Activated naive CD4-positive, alpha-beta T cell treated with anti-CD3 and anti-CD28 coated beads for 36 hours (primary cell): ENCODE measurements at places on chromosomes 12 and 14.

DNA sequence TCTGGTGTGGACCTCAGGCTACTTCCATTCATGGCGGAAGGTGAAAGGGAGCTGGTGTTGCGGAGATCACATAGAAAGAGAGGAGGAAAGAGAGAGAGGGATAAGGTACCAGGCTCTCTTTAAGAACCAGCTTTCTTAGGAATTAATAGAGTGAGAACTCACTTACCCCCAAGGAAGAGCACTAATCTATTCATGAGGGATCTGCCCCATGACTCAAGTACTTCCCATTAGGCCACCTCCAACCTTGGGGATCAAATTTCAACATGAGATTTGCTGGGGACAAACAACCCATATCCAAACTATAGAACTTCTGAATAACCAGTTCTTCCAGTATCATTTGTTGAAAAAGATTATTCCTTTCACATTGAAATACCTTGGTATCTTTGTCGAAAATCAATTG lies 34.0 kb upstream of the C2CD5 start:
- no peak for DNase-seq

DNA sequence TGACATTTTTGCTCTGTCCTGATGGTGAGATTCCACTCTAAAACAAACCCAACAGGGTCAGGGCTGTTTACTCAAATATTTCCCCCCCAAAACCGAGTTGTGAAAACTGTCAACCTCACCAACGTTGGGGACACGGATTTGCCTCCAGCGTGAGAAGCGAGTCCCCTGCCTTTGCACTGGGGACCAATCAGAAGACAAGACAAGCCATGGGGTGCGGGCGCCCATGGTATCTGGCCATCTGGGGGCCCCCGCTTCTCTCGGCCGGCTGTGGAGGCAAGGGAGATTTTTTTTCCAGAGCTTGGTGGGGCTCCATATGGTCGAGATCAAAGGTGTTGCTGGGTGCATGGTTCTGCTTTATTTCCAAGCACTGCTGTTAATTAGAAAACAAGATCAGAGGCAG lies 272.1 kb downstream of the BCL11B start:
- no peak for DNase-seq

GRCh38 chr14:69683971-69684370 lies 72.6 kb downstream of the SUSD6 start:
- no peak for DNase-seq

DNA sequence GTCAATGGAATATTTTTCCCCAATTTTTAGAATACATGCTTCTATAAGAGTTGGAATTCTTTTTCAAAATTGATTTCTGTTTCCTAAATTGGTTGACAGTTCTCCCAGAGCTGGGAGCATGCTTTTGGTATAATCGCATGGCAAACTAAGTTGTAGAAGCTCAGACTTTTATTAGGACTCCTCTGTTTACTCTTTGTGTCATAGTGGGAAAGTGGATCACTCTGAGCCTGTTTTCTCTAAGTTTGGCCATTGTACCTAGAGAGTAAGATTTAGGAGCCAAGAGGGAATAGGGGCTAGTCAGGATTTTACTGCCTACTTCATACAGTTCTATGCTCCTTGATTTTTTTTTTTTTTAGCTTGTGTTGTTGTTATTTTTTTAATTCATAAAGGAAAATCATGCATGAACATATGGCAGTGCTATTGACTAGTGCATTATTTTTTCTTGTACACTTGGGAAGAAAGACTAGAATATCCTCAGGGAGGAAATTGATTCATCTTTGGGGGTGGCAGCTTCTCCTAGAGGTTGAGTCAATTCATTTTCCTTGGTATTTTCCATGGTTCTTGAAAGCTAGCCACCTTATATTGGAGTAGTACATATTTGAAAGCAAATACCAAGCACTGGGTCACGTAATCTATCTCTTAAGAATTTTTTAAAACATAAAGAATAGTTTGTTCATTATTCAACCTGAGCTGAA lies 77.7 kb upstream of the TRAF3 start:
- no peak for DNase-seq

DNA sequence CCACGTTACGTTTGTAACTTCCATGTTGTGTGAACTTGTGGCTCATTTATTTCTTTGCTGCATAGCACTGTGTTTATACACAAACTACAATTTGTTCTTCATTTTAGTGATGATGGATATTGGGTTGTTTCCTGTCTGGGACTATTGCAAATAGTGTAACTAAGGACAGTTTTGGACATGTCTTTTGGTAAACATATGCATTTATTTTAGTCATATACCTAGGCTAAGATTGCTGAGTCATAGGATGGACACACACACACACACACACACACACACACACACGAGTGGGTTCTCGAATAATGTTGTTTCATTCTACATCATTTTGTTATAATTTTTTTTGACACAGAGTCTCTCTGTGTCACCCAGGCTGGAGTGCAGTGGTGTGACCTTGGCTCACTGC lies 123.5 kb upstream of the CAND1 start:
- DNase-seq = no peak

DNA sequence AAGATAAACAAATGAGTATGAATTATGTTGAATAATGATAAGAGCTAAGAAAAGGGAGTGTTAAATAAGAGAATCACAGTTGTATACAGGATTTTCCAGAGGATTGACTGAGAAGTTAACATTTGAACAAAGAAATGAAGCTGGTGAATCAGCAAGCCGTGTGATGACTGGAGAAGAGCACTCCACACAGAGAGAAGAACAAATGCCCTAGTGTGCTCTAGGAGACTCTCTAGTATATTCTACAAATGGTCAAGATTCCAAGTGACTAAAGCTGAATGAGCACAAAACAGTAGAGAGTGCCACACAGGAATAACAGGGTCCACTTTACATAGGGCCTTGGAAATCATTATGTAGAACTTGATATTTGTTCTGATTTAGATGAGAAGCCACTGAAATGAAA lies 587.1 kb upstream of the ATXN7L3B start:
- DNase-seq = no peak

GRCh38 chr14:87644689-87645088 lies 348.3 kb downstream of the GALC start:
- DNase-seq = no peak

DNA sequence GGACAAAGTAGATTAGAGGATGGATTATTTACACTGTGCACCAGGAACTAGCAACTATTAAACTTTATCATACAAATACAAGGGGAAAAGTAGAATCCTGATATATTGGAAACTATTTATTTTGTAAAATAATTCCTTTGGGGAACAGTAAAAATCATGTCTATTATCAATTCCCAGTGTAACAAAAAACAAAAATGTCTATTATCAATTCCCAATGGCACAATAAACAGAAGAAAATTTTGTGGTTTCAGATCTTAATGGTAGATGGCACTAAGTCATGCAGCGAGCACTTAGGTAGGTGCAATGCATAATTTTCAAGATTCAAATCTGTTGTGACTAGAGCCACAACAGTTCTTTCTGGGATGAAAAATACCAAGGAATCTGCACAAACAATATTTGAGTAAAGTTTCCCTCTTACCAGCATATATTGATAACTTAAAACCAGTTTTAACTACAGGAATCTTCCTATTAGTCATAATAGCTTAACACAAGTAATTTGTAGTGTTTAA lies 13.7 kb downstream of the CFL2 start:
- DNase-seq = no peak

- DNase-seq = peak; percentile 89
Measured at GRCh38 chr14:106094654-106095189, 568.3 kb downstream of the TMEM121 start.

- DNase-seq = no peak
Measured at GRCh38 chr12:3557791-3558620, 67.0 kb downstream of the PRMT8 start.

DNA sequence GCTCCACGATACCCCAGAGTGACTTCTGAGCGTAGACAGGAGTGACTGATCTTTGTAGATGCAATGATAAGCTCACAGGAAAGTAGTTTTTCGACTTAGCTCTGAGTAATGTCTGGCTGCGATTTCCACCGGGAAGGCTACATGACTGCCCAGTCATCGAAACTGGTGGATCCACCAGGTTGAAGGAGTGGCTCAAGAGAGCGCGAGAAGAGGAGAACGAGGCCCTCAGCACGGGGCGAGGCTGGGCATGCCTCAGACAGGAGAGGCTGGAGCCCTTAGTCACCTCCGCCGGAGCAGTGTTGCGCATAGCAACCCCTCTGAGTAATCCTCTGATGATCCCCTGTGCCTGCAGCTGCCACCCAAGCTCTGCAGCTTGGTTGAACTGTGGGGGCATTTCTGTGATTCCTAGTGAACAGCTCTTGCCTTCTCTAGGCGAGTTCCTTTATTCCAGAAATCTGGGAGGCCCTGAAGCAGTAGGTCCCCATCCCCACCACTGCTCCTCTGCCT lies 25.6 kb downstream of the ELK3 start:
- peak; percentile 22 for DNase-seq

- no peak for DNase-seq
Measured at GRCh38 chr14:68723808-68724268, 69.0 kb downstream of the ZFP36L1 start.

DNA sequence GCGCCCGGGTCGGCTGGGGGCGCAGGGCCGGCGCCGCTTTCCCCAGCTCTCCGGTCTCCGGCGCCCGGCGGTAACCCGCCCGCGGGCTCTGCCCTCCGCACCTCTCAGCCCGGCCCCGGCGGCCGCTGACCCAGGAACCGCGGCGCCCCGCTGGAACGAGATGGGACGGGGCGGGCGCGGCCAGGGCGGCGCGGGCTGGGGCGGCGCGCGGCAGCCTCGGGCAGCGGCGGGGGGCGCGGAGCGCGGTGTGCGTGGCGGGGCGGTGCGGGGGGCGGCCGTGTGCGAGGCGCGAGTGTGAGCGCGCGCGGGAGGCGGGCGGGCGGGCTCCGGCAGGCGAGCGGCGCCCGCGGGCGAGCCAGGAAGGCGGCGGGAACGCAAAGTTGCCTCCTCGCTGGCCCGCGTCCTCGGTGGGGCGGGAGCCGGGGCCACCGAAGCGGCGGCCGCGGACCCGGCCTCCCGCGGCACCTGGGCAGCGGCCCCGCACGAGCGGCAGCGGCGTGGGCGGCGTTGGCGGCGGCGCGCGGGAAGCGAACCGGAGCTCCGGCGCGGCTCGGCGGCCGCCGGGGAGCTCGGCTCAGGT lies 671 bp upstream of the DIO3 start:
- no peak for DNase-seq

DNA sequence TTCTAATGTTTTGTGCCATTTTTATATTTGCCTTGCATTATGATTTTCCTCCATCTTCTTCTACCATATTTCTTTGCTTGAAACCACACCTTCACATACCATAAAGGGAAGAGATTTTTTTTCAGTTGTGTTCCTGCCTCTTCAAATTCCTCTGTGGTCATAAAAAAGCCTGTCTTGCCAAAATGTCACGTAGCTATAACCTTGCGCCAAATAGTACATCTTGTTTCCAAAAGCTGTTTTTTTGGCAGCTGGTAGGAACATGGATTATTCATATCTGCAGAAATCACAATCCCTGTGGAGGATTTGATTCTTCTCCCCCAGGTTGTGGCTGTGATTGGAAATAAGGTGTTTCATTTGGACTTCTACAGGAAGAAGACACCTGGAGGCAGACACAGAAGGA lies 133.6 kb upstream of the SLC35F4 start:
- DNase-seq = no peak

GRCh38 chr14:95328729-95329503 lies 9.2 kb upstream of the CLMN start:
- no peak for DNase-seq

DNA sequence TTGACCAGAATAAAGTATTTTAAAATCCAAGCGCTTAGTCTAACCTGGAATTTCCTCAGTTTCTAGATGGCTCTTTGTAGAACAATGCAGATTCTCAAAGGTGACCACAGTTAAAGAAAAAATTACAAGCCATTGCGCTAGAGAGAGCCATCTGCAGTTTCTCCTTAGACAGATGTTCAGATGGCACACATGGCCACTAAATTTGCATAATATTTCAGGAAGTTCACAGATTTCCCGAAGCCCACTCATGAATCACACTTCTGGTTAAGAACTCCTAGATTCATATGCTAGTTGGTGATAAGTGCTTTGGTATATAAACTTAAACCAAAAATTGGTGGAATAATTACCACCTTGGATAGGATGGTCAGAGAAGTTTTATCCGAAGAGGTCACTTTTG lies 749 bp downstream of the AKAP3 start:
- DNase-seq = no peak

- peak; percentile 37 for DNase-seq
Measured at GRCh38 chr12:27434673-27435565, 11.6 kb upstream of the SMCO2 start.

DNA sequence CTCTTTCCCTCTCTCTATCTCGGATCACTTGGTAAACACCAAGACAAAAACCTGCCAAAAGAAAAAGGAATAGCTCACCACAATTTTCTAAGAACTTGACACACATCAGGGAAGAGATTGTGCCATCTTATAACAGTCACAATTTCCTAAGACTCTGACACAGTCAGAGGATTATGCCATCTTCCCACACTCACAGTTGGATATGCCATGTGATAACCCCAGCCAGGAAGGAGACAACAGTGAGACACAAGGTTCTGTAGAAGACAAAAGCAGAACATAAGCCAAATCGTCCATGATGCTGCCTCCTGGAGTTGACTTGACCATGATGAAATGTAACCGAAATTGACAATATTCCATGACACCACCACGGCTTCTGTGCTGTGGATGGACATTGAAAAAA lies 2.8 kb upstream of the CLEC9A start:
- DNase-seq = no peak
